ENCODE measurements at places on chromosomes 1 and 21.

DNA sequence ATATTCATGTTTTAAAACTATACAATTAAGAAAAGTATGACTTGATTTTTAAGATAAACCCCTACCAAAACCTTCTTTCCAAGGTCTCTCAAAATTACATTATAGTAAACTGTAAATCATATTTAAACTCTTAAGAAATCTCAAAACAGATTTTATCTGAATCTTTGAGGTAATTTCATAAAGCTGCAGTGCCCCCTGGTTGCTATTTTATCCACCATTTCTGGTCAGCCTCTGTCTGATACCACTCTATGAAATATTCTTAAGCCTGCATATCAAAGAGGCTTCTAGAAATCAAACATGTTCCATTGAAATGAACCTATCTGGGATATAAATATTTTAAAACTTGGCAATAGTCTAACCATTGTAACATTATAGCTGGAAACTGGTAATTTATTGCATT lies 317.3 kb downstream of the COL11A1 start:
- no peak for DNase-seq

GRCh38 chr1:94332952-94333351 lies 85.2 kb upstream of the ABCD3 start:
- no peak for DNase-seq

DNA sequence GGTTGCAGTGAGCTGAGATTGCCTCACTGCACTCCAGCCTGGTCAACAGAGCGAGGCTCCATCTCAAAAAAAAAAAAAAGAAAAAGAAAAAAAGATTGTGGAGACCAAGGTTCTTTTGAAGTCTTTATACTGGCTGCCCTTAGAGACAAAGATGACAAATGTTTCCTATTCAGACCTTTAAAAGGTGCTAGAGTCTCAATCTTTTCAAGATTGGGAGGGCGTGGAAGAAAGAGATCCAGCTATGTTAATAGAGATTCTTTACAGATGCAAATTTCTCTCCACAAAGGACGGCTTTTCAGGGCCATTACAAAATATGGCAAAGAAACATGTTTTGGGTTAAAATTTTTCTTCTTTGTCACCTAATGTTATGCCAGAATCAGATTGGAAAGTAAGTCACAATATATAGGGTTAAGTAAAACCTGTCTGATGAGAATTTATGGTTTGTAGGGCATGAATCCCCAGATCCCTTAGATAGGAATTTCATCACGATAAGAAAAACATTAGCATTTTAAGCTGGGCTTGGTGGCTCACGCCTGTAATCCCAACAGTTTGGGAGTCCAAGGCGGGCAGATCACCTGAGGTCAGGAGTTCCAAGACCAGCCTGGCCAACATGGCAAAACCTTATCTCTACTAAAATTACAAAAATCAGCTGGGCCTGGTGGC lies 13.0 kb upstream of the MORC3 start:
- no peak for DNase-seq

- DNase-seq, result no peak
Measured at GRCh38 chr21:44024257-44024656, 12.1 kb downstream of the TRAPPC10 start.

DNA sequence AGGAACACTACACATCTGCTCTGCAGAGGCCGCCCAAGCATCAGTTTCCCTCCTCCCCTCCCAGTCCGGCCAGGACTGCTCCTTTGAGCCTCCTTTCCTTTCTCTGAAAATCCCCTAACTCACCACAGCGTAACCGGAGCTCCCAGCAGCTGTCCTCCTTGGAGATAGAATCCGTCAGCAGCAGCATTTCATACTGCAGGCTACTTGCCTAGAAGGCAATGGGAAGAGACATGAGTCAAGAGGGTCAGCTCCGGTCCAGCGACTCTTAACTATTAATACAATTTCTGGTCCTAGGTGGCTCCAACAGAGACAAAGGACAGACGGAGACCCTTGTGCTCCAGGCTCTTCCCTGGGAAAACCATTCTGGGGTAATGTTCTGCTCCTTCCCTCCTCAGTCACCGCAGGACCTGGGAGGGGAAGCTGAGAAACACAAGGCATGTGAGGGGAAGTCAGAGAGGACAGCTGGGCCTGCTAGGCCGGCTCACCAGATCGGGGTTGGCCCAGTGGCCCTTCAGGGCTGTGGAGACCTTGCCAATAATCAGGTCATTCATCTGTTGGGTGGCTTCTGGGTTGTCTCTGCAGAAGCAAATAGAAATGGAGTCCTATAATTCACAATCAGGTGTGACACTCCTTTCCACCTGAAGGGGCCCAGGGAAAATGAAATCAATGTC lies 99.7 kb downstream of the UBR4 start:
- no peak for DNase-seq

DNA sequence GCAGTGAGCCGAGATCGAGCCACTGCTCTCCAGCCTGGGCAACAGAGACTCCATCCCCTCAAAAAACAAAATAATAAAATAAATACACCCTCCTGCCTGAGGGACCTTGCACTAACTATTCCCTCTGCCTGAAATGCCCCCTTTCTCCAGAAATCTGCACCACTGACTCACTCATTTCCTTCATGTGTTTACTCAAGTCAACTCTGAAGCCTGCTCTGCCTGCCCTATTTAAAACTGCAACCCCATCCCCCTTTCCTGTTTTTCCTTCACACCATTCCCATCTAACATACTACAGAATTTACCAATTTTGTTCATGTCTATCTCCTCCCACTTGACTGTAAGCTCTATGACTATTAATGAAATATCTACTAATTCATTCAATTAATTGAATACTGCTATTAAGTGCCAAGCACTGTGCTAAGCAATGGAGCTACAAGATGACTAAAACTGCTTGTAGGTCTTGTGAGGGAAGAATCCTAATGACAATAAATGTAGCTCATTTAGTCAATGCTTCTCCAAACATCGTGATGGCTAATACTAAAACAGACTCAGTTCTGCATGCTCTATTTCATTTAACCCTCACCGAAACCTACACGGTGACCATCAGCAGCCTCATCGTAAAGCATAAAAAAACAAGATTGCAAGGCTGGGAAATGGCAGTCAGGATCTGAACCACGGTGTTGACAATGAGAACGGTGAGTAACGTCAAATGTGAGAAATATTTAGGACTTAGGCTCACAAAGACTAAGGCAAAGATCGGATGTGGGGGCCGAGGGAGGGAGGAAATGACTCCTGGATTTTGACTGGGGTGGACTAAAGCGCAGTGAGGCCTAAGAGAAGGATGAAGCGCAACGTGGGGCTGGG lies 749 bp upstream of the TMEM39B start:
- DNase-seq, result peak; percentile 27

- no peak for DNase-seq
Measured at GRCh38 chr1:71046891-71047634, 553 bp downstream of the PTGER3 start.

GRCh38 chr1:78033797-78034172 lies 12.0 kb upstream of the GIPC2 start:
- no peak for DNase-seq

DNA sequence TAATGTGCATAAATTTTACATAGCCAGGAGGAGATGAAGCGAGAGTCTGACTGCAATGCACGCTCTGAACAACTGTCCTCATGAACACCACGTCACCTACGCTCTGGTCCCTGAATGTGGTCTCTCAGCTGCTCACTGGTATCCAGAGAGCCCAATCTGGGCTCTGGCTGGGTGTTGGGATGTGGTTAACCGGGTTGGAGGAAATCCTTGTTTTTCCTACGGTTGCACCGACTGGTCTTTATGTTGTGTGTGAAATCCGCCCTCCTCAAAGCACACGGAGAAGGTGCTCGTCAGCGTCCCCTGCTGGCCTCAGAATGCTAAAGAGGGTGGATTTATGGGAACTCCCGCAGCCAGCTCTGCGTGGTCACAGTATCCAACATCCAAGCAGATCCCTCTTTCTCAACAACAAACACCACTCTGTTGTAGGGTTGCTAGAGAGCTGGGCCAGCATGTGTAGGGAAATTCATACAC lies 51.8 kb upstream of the FAM89A start:
- peak; percentile 10 for DNase-seq

GRCh38 chr21:41598561-41599431 lies 90.8 kb upstream of the TMPRSS2 start:
- no peak for DNase-seq

DNA sequence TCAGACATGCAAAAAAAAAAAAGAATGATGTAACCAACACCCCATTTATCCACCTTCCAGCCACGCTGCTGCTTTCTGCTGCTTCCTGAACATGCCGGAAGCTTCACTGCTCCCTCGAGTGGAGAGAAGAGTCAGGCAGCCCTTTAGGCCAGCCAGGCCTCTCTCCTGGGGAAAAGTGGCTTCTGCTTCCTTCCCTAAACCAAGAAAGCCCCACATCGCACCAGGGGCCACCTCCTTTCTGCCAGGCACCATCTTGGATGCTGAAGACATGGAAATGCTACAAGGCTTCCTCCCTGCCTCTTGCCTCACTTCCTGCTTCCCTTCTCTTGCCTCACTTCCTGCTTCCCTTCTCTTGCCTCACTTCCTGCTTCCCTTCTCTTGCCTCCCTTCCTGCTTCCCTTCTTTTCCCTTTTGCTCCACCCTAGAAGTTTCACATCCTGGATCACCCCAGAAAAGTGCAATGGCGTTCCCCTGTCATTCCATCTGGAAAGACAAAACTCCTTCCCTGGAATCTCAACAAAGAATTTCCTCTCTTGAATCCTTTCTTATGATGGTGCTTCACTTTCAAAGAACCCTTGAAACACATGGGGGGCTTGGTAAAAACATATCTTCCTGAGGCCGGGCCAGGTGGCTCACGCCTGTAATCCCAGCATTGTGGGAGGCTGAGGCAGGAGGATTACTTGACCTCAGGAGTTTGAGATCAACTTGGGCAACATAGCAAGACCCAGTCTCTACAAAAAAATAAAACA lies 18.7 kb downstream of the TNFRSF8 start:
- no peak for DNase-seq

DNA sequence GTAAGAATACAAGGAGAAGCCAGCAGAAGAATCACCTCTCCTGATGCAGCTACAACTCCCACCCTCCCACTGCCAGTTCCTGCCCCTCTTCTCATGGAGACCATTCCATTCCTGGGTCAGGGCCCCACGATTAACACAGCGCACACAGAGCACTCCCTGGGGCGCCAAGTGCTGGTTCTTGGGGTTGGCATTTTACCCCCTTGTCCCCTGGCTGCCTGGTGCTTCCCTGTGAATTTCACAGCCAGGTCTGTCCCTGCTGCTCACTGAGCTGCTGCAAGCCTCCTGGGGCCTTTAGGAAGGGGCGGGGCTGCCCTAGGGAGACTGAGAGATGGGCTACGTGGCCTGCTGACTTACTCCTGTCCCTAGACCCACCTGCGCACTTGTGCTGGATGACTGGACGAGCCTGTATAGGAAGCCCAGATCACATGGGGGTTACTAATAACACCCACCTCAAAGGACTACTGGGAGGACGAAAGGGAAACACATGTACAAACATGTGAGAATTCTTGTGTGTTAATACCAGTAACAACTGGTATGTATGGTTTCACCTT lies 4.8 kb downstream of the ZNF672 start:
- DNase-seq, result no peak

DNA sequence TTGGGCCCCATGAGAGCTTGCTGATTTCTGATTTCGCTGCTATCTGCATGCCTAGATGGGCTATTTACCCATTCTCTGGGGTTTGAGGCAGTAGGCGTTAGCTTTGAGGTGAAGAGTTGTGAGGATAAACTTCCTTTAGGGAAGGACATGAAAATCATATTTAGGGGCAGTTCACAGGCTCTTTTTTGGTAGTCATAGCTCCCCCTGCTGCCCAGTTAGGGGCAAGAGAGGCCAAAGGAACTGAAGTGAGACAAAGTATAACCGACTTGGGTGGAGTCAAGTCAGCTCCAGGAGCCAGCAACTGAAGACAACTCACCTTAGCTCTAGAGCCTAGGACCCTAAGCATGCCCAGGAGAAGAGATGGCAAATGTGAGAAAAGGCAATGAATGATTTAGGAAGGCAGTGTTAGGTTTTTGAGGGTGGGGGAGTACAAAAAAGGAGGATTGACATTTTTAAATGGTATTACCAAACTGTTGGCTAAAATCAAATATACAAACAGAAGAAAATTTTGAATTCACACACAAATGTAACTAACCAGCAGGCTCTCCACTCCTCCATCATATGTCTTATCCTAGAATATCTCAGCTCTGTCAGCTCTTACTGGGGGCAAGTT lies 625.2 kb downstream of the LMO4 start:
- DNase-seq, result no peak

DNA sequence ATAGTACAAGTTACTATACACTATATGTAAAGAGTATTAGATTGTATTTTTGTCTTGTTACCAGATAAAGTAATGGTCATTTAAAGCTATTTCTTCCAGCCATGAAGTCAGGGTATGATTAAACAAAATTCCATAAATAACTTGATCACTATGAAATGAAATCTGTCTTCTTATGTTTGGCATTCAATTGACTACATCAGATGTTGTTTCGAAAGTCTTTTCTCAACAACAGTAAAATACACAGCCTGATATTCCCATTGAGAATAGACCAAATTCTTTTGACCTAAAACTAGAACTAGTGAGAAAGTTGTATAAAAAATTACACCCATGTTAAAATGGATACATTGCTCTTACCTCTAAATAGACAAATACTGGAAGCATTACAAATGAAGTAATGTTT lies 134.6 kb upstream of the ADAMTS5 start:
- no peak for DNase-seq

DNA sequence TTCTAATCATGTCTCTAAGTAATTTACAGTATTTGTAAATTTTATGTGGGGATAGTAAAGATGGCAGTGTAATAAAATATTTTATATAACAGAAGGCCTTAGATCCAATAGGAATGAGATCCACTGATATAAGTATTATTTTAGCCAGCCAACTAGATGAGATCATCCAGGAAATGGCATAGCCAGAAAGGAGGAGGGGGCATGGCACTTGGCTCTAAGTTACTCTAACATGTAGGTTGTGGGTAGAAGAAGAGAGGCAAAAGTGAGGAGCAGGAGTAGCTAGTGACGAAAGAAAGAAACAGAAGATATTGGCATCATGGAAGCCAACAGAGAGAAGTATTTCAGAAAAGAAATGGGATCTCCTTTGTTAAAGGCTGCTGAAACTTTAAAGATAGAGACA lies 426.1 kb downstream of the PTPRC start:
- DNase-seq, result no peak

- DNase-seq, result no peak
Measured at GRCh38 chr1:195332102-195332501, 1276.1 kb downstream of the KCNT2 start.

DNA sequence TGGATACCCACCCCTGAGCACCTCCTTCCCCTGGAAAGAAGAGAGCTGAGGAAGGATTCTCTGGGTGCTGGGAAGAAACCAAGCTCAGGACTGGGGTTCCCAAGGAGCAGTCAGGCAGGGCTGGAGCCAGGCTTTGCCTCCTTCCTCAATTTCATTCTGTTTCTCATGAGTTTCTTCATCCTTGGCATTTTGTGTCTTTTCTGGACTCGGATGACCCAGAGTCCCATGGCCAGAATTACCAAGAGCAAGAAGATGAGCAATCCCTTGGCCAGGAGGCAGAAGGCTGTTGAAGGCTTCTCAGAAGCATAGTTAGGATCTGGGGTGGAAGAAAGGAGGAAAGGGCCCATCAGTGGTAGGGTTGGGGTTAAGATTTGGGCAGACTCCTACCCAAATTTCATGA lies 2.5 kb downstream of the SLAMF9 start:
- DNase-seq, result no peak

- DNase-seq, result no peak
Measured at GRCh38 chr1:172704420-172705210, 45.7 kb downstream of the FASLG start.

GRCh38 chr1:84339503-84339902 lies 38.0 kb downstream of the SAMD13 start:
- DNase-seq, result no peak

- DNase-seq, result no peak
Measured at GRCh38 chr1:242770366-242770765, 245.9 kb upstream of the PLD5 start.

Measured in stimulated activated CD4-positive, alpha-beta T cell treated with anti-CD3 and anti-CD28 coated beads, TNF-alpha, amount 100 ng/mL, for 48 hours (primary cell).